ENCODE measurements at places on chromosomes 3 and 15.
A peak's percentile ranks its signal among the peaks of the same experiment; 100 is the strongest.

- no peak for DNase-seq
Observed at GRCh38 chr3:52463416-52463815, 8.0 kb downstream of the NISCH start.

GRCh38 chr3:69324362-69325025 is 61.4 kb downstream of the FRMD4B start:
- no peak for DNase-seq

GRCh38 chr3:141959589-141960554 is 83.4 kb downstream of the ATP1B3 start:
- no peak for DNase-seq

DNA sequence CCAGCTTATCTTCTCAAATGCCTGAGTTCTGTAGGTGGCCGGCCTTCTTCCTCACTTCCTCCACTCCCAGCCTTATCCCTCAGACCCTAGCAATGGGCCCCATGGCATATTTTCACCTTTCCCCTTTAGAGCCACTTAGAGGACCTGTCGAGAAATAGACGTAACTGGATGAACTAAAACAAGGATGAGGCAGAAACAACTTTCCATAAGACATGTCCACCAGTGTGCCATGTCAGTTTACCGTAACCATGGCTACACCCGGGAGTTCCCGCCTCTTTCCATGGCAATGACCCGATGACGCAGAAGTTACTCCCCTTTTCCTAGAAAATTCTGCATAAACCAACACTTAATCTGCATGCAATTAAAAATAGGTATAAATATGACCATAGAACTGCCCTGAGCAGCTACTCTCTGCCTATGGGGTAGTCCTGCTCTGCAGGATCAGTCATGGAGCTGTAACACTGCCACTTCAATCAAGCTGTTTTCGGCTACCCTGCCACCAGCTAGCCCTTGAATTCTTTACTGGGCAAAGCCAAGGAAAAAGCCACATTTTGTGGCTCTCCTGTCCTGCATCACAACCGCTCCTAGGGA is 55.1 kb upstream of the ZBTB38 start:
- no peak for DNase-seq

GRCh38 chr3:15220661-15221060 is 14.6 kb downstream of the CAPN7 start:
- no peak for DNase-seq

- no peak for DNase-seq
Observed at GRCh38 chr3:16768014-16768413, 116.7 kb upstream of the PLCL2 start.

DNA sequence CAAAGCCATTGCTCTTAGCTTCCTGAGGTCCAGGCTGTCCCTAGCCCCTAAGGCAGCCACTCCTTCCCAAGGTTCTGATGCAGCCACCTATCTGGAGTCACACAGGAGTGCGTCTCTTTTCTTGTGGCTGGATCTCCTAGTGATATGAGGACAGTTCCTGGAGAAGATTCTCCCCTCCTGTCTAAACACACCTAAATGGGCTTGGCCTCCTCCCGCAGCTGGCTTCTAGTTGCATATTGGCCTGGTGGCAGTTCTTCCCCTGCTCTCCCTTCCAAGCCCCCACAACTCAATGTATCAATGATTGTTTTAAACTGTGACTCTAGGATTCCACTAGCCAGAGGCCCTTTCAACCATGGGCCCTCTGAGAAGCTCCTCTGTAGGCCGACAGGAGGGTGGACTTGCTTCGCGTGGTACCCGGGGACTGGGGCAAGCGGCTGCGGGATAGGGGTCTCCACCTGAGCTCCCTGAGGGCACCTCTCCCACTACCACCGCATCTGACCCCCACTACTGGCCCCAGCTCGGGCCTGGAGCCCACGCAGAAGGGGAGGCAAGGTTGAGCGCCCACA is 1.4 kb downstream of the ITGA11 start:
- DNase-seq = no peak

GRCh38 chr3:15657016-15657415 is 55.5 kb downstream of the BTD start:
- DNase-seq = no peak

- DNase-seq = no peak
Observed at GRCh38 chr15:82851981-82852511, 42.6 kb downstream of the WHAMM start.

- no peak for DNase-seq
Observed at GRCh38 chr3:81699536-81700320, 61.7 kb downstream of the GBE1 start.

- no peak for DNase-seq
Observed at GRCh38 chr15:40042791-40043320, 3.9 kb upstream of the SRP14 start.

GRCh38 chr15:25508369-25509002 is 69.7 kb upstream of the UBE3A start:
- DNase-seq = peak; percentile 29

- DNase-seq = no peak
Observed at GRCh38 chr3:148820361-148821245, 7.0 kb upstream of the CPB1 start.

DNA sequence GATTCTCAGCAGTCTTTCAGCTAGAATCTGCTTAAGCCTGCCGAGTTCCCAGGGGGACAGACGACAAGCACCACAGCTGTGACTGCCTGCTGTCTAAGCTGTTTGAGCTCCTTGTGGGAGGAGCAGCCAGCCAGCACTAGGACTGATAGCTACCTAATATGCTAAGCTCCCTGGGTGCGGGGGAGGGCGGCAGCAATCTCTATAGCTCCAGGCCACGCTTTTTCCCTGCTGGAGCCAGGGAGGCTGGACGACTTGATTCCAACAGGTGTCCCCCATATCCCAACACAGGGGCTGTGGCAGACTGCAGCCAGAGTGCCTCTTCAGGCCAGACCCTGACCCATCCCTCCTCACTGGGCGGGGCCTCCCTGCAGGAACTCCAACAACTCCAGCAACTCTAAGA is 134.1 kb upstream of the ARPP21 start:
- DNase-seq = peak; percentile 14

DNA sequence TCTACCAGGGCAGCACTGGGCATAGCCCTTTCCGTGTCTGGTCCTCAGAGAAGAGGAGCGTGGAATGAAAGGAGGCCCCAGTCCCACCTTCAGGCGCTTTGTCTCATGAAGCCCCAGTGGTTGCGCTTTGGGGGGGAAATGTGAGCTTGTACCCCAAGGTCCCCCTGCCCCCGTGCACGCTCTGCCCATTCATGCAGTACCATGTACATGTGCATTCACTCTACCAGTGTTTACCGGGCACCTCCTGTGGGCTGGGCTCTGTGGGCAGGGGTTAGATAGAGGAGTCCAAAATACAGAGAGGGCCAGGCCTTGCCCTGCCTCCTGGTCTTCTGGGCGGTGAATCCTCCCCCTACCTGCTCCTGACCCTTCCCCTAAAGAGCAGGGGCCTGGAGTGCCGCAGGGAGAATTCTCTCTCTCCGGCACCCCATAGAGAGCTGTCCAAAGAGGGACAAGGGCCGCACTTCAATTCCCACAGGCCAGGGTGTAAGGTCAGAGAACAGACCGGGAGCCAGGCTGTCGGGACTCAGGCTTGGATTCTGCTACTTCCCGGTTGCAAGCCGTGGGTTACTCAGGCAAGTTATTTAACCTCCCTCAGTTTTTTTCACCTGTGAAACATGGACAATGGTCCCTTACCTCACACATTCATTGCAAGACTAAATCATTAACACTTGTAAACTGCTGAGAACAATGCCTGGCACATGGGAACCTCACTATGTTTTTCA is 153.4 kb downstream of the MEGF11 start:
- DNase-seq = no peak

DNA sequence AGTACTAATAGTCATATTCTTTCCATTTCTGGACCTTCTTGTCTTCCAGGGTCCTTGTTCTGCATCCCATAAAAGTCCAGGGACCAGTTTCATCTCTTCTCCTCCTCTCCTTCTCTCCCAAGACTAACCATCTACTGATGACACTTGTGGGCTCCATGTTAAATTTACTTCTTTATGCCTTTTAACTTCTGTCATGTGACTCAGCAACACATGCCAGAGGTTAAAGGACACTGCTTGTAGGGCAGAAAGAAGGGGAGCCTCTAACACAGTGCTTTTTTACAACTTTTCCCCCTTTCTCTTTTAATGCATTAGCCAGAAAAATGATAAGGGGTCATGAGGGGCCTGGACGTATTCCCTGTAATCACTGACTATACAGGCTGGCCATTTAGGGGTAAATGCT is 10.0 kb downstream of the SH3GL3 start:
- DNase-seq = no peak

Measured in hindlimb muscle (tissue), 1 donor.